ENCODE measurements at places on chromosomes 3 and 15.
A peak's percentile ranks its signal among the peaks of the same experiment; 100 is the strongest.

DNA sequence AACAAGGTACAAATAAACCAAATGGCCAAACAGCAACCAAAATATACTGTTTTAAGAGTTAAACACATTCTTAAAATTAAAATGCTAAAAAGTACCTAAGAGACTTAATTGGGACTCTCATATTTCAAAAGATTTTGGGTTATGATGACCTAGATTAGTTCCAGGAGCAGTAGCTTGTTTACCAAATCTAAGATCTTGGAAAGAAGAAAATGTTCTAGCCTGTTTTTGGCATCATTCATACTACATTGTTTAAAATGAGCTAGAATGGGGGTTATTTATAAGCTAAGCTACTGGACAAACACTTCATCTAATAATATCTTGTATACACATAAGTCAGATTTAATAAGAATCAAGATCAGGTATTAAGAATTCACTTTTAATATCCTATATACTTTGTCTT lies 22.8 kb downstream of the ATOSA start:
- DNase-seq: no peak

DNA sequence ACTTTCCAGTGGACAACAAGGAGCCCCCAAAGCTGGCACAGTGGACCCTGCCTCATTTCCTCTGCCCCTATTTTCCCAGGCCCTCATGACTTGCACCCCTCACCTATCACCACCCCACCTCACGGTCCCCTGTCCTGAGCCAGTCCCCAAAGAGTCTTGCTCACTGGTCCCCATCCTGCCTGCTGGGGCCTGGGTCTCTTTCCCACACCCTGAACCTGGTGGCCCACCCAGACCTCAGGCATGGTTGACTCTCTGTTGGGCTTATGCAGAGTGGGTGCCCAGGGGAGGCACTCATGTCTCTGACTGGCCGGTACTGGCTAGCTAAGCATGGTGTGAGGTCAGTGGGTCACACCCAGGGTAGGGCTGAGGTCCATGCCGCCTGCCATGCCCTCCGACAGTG lies 73.2 kb downstream of the SLC12A8 start:
- no peak for DNase-seq

- no peak for DNase-seq
Observed at GRCh38 chr15:66897416-66897815, 168.0 kb upstream of the SMAD3 start.

GRCh38 chr15:65772930-65773329 lies 19.2 kb downstream of the DENND4A start:
- DNase-seq: no peak

DNA sequence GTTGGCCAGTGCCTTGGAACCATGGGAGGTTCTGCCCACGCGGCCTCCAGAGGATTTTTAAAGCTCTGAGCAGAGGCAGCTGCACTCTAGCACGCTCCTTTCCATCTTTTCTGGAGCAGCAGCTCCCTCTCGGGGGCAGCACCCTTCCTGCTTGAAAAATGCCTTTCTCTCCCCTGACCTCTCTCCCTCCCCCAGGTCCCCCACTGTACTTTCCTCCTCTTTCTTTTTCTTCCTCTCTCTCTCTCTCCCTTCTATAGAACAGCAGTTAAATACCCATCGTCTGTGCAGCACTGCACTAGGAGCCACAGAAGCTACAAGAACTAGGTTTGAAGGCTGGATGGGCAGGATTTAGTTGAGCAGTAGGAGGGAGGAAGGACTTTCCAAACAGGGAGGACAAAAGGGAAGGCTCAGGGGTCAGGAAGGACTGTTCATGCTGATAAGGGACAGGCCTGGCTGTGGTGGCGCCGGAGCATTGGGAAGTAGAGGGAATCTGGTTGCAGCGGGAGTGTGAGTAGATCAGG lies 4.4 kb downstream of the ALPK3 start:
- peak; percentile 57 for DNase-seq

GRCh38 chr3:108713816-108714215 lies 43.4 kb downstream of the RETNLB start:
- no peak for DNase-seq

GRCh38 chr3:29412110-29412509 lies 131.2 kb downstream of the RBMS3 start:
- no peak for DNase-seq
